NCI-H2029 treated with DMSO at 0.1 percent for 48 hours (cell line): ENCODE measurements at places on chromosomes 1 and 21.
A peak's percentile ranks its signal among the peaks of the same experiment; 100 is the strongest.

DNA sequence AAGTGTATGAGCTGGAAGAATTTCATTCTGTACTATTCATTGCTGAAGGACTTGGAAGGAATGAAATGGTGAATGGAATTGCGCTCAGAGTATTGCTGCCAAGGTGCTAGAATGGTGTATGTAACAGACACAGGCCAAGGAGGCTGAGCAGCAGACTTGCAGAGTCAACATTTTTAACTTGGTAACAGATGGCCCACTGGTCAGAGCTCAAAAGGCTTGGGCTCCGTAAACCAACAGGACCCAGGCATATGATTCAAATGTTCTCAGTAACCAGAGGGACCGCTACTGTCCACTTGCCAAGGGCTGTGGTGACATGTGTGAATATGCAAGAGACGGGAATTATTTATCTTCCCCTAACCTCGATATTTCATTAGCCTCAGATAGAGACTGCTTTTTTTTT lies 28.8 kb upstream of the PTGFRN start:
- no peak for DNase-seq

DNA sequence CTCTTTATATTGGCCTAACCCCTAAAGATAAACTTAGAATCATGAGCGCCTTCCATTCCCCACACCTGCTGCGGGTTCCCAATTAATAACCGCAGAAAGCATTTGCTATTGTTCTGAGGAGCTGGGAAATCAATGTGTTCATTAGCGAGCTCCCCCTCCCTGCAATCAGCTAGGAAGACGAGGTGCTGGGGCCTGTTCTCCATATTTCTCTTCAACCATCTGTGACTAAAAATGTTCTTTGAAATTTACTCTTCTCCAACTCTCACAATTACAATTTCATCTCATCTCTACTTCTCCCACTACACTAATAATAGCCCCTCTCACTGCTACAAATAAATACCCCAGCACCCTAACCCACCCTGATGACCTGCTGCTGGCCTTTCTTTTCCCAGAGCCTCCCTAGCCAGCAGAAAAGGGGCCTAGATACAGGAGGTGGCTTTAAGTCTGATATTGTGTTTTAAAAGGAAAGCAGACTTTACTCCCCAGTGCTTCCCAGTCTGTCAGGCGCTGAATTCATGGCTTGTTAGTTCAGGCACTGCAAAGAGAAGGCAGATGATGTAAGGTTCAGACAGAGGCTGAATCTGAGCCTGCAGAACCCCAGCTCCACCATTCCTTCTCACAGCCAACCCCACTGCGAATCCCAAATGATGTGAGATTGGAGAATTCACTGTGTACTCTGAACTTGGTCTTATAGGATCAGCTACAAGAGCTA lies 477.5 kb upstream of the DAB1 start:
- DNase-seq: no peak

- no peak for DNase-seq
Observed at GRCh38 chr1:175154629-175155472, 37.7 kb downstream of the KIAA0040 start.

GRCh38 chr1:164636757-164637156 lies 77.8 kb downstream of the PBX1 start:
- DNase-seq: no peak

GRCh38 chr1:5667513-5668325 lies 324.5 kb downstream of the NPHP4 start:
- peak; percentile 47 for DNase-seq

DNA sequence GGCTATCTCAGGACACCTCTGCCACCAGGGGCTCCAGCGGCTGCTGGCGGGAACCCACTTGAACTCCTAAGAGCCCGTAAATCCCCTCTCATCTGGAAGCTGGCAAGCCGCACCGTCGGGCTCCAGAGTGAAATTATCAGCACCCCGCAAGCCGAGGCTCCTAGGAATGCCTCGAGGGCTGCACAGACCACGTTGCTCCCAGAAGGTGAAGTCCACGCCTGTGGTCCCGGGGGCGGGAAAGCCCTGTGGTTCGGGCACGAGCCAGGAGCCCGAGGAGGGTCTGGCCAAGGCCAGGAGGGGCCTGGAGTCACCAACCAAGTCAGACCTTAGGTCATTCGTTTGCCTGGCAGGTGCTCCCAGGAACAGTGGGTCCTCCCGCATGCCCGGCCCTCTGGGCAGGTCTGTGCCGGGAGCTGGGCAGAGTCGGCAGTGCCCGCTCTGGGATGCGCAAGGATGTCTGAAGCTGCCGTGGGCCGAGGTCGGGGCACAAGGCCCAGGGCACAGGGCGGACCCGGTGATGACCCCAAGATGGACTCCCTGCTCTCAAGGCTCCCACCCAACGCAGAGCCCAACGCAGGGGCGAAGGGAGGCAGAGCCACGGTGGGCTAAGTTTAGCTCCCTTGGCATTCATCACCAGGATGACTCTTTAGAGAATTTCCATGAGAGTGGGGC lies 8.9 kb downstream of the ACTRT2 start:
- DNase-seq: no peak

DNA sequence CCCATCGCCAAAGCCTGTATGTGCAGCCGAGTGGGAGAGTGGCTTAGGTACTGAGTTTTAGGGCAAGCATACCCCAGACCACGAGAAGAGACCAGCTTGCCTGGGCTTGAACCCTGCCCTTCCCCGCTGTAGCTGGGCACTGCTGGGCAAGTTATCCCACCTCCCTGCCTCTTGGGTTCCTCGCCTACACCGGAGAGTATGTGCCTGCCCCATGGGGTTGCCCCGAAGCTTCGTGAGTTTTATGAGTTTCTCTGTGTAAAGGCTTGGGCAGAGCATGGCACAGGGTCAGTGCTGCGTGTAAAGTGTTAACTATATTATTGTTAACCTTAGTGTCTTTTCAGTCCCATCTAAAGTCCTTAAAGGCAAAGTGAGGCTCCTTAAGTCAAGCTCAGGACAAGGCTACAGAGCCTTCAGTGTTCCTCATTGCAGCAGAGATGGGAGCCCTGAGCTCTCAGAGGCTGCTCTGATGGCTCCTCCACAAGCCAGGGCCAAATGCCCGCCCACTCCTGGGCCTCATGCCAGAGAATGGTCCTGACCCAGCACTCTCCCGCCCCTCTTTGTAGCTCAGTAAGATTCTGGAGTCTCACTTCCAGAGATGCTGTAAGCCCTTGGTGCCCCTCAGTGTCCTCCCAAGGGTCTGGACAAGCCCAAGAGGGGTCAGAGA lies 37.0 kb upstream of the KCNA10 start:
- no peak for DNase-seq

DNA sequence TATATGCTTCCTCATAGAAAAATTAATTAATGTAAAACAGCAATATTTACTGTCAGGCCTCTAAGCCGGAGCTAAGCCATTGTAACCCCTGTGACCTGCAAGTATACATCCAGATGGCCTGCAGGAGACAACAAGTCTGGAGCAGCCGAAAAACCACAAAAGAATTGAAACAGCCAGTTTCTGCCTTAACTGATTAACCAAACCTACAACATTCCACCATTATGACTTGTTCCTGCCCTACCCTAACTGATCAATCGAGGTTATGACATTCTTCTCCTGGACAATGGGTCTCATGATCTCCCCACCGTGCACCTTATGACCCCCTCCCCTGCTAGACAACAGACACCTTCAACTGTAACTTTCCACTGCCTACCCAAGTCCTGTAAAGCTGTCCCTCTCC lies 205.8 kb upstream of the DUSP10 start:
- DNase-seq: no peak

GRCh38 chr1:17295292-17295691 lies 12.7 kb upstream of the PADI4 start:
- no peak for DNase-seq

DNA sequence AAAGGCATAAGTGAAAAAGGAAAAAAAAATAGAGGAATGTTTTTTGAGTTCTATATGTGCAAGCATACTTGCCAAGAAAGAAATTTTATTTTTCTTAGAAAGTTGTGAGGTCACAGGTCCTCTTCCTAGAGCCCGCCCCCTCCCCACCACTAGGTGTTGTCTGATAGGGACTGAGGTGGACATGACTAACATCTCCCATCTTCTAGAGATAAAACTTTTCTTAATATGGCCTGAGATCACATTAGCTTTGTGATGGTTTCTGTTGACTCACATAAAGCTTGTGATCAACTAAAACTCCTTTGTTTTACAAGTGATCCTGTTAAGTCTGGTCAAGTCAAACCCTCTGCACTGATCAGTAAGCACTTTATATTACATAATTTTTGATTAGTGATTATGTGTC lies 33.4 kb upstream of the CITED4 start:
- no peak for DNase-seq

DNA sequence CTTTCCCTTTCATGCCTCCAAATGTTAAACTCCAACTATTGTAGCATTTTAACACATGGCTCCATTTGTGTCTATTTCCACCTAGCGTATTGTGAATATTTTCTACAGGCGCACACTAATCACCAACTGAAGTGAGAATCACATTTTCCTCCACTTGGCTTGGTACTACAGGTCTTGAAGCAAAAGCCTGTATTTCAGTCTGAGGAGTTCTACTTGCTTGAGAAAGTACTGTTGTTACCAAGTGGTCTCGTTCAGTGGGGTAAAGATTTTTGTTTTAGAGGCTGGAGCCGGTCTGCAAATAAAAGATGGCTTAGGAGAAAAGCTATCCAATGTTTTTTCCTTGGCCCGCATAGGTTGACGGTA lies 550 bp upstream of the PTBP2 start:
- peak; percentile 56 for DNase-seq

- no peak for DNase-seq
Observed at GRCh38 chr1:207991583-207992026, 80.7 kb upstream of the CD34 start.

DNA sequence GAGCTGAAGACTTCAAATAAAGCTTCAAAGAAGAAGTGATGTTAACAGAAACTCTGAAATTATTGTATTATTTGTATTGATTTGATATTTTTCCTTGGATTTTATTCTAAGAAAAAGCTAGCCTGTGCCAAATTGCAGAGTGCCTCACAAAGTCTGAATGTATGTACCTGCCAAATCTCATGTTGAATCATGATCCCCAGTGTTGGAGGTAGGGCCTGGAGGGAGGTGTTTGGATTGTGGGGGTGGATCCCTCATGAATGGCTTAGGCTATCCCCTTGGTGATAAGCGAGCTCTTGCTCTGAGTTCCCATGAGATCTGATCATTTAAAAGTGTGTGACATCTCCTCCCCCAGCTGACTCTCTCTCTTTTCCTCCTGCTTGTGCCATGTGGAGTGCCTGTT lies 43.6 kb downstream of the ACKR1 start:
- no peak for DNase-seq

GRCh38 chr1:68782890-68783289 lies 286.0 kb upstream of the DEPDC1 start:
- no peak for DNase-seq

DNA sequence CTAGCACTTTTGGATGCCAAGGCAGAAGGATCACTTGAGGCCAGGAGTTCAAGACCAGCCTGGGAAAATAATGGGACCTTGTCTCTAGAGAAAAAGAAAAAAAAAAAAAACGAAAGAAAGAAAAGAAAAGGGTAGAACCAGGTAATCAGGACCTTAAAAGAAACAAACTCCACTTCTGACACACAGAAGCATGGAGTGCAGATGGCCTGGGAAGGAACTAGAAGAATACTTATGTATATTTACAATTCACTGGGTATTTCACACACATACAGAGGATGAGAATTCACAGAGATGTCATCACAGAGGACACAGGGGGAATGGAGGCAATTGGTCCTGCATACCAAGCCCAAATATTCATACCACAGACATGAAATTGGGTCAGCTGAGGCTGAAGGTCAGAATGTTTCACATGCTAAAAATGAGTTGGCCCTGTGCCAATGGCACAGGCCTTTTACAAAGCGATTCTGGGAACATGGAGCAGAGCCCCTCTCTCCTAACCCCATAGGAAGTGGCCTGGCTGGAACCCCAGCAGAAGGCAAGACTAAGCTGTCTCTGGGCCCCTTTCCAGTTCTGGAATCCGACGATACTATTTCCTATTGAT lies 4.4 kb downstream of the B4GALT3 start:
- no peak for DNase-seq

DNA sequence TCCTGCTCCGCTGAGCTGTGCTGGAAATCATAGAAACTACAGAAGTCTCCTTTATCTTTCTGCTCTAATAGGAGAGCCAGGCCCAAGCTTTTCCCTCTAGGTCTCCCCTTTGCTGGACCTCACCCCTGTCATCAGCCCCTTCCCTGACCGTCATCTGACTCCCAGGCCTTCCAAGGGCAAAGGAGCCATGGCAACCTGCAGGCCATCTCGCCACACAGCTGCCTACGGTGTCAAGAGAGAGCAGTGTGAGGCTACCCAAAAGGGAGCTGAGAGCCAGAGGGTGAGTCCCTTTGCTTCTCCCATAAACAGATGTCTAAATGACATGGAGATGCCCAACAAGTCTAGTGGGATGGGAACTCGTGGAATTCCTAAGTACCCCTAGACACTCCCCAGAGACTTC lies 37.6 kb upstream of the DIPK1A start:
- DNase-seq: no peak

- DNase-seq: no peak
Observed at GRCh38 chr1:200714504-200715187, 24.0 kb upstream of the CAMSAP2 start.

DNA sequence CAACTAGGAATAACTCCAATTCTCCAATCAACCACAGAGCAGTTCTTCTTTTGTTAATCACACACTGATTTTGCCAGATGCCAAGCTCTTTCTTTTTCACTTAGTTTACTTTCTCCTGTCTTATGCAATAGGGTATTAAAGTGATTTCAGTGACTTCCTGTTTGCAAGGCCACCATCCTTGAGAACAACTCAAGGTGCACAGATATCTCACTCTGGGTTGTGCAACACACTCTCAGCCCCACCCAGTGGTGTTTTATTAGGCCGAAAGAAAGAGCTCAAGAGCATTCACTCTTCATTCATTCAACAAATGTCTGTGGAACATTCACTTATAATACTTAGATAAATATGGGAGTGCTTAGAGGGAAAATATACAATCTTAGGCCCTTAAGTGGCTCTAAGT lies 352.5 kb downstream of the ZNF326 start:
- no peak for DNase-seq

DNA sequence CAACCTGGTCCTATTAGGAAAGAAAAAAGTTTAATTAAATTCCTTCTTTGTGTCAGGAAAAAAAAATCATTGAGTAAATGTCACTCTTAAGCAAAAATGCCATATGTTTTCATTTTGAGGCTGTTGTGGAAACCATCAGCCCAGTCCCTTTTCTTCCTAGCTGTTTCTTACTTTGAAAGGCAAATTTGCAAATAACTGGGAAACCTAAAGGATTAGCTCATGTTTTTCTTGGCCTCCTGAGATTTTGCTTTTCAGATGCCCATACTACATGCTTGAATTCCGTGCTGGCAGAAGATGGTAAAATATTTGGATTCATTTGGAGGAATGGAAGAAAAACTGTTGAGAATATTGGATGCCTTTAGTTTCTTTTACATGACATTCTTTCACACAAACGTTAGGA lies 182.1 kb upstream of the ADAMTS5 start:
- no peak for DNase-seq

DNA sequence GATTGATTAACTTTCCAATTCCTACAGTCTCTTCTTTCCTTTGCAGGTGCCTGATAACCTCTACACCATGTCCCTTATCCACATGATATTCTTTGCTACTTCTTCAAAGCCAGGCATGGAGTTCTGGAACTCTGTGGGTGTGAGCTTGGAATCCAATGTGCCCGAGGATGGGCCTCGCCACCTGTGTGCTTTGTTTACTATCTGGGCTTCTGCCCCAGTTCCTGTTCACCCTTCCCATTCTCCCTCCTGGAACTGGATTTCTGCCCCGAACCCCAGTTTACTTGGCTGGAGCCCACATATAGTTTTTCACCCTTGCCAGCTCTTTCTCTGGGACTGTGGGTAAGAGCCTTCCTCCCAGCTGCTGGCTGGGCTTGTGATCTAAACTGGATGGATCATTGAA lies 75.2 kb upstream of the AK4 start:
- DNase-seq: no peak
